Neural crest cell (in vitro differentiated cells): ENCODE measurements at places on chromosomes 1 and 21.
A peak's percentile ranks its signal among the peaks of the same experiment; 100 is the strongest.

- no peak for DNase-seq
Measured at GRCh38 chr1:107643766-107644165, 321.2 kb downstream of the VAV3 start.

DNA sequence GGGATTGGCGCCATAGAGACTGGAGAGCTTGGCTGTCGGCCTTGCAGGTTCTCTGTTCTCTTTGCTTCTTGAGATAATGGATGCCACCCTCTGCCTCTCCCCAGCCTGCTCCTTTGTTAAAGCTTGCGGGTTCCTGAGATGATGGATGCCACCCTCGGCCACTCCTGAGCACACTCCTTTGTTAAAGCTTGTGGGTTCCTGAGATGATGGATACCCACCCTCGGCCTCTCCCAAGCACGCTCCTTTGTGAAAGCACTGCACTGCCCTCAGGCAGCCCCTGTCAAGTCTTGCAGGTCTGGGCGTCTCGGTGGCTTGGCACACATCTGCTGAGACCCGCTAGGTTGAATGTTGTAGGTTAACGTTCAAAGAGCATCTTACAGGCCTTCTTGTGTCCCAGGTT, 76.5 kb downstream of the SCCPDH start:
- DNase-seq = no peak

DNA sequence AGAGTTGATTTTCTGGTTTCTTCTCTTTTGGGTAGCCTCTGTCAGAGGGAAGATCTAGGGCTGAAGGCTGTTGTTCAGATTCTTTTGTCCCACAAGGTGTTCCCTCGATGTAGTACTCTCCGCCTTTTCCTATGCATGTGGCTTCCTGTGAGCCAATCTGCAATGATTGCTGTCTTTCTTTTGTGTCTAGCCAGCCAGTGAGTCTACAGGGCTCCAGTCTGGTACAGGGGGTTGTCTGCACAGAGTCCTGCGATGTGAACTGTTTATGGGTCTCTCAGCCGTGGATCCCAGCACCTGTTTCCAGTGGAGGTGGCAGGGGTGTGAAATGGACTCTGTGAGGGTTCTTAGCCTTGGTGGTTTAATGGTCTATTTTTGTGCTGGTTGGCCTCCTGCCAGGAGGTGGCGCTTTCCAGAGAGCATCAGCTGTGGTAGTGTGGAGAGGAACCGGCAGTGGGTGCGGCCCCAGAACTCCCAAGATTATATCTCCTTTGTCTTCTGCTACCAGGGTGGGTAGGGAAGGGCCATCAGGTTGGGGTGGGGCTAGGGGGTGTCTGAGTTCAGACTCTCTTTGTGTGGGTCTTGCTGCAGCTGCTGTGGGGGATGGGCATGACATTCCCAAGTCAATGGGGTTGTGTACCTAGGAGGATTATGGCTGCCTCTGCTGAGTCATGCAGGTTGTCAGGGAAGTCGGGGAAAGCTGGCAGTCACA, 81.3 kb upstream of the C21orf91 start:
- no peak for DNase-seq

GRCh38 chr1:202834771-202835547, 24.2 kb downstream of the PCAT6 start:
- DNase-seq = no peak

GRCh38 chr21:46374761-46375389, 50.9 kb downstream of the PCNT start:
- no peak for DNase-seq

- no peak for DNase-seq
Measured at GRCh38 chr21:37128076-37128475, 55.0 kb downstream of the TTC3 start.

GRCh38 chr1:89904219-89904980, 83.6 kb downstream of the LRRC8D start:
- no peak for DNase-seq

- peak; percentile 26 for DNase-seq
Measured at GRCh38 chr1:77514921-77515776, 167.3 kb downstream of the ZZZ3 start.

- no peak for DNase-seq
Measured at GRCh38 chr1:34603594-34603993, 151.3 kb upstream of the GJB5 start.

- no peak for DNase-seq
Measured at GRCh38 chr1:209879539-209879938, 51.8 kb downstream of the UTP25 start.

GRCh38 chr1:225738763-225739162, 38.9 kb upstream of the SRP9 start:
- DNase-seq = no peak

GRCh38 chr21:15045017-15045416, 19.8 kb downstream of the NRIP1 start:
- no peak for DNase-seq

GRCh38 chr1:101884621-101885020, 112.1 kb downstream of the OLFM3 start:
- no peak for DNase-seq

- no peak for DNase-seq
Measured at GRCh38 chr1:8352886-8353785, 35.2 kb downstream of the SLC45A1 start.

GRCh38 chr1:115828101-115829022, 12.6 kb downstream of the NHLH2 start:
- peak; percentile 41 for DNase-seq

GRCh38 chr1:43883321-43883720, 50.3 kb upstream of the ARTN start:
- DNase-seq = no peak

- no peak for DNase-seq
Measured at GRCh38 chr1:3363023-3363422, 91.4 kb upstream of the ARHGEF16 start.

DNA sequence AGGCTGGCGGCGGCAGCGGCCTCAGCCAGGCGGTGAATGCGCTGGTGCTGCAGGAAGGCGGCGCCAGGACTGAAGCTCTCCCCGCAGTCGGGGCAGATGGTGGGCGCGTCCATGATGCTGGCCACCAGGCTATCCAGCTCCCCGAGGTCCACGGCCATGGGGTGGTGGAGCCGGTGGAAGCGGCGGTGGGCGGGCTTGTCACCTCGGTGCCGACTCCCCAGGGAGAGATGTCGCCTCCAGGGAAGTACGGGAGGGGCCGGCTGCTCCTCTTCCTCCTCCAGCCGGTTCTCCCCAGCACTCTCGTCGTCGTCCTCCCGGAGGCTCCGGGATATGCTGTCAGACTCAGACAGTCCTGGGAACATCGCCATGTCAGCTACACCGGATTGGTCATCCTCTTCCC, 24.4 kb downstream of the ZNF697 start:
- no peak for DNase-seq

DNA sequence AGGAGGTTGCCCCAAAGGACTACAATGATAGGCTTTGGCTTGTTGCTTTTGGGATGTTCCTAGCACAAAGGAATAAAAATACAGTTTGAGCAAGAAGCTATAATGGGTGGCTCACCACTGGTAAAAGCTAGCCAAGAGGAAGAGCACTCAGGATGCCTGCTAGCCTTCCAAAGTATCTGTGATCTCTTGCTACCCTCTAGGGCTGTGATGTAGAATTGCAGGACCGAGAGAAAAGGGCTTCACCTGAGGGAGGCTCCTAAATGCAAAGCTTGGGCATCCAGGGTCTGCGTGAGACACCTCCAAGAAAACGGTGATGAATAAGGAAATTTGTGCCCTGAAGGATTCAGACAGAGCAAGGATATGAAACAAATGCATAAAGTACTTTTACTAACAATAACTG, 17.7 kb downstream of the IVL start:
- no peak for DNase-seq

GRCh38 chr1:1917304-1917976, 1.6 kb downstream of the TMEM52 start:
- no peak for DNase-seq

DNA sequence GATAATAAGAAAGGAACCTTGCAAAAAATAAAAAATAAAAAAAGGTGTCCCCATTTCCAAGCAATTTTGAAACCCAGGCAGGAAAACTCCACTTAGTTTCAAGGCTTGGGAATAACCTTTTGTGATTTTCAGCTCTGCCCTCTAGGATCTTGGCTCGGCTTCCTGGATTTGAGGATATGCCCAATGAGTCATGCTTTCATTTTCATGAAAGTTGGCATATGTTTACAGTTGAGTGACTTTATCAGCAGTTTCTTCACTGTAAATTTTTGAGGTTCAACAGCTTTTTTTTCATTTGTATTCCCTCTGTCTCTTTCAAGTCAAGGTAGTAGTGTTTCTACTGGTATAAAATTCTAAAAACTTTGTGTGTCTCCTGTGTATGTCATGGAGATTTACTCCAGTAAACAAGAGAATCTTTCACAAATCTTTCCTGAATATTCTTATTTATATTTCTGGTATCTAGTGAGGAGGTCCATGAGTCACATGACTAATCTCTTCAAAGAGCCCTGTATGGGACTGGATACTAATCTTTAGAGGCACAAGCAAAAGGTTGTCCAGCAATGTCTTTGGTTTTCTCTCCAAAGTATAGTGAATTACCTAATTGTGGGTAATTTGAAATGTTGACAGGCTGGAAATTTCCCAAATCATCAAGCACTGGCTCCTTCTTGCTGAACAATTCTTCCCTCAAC, 335.3 kb downstream of the BRINP2 start:
- DNase-seq = no peak

DNA sequence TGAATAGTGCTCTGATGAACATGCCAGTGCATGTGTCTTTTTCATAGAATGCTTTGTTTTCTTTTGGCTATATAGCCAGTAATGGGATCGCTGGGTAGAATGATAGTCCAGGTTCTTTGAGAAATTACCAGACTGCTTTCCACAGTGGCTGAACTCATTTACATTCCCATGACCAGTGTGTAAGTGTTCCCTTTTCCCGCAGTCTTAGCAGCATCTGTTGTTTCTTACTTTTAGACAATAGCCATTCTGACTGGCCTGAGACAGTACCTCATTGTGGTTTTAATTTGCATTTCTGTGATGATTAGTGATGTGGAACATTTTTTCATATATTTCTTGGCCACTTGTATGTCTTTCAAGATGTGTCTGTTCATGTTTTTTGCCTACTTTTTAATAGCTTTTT, 784.5 kb downstream of the USP25 start:
- no peak for DNase-seq

DNA sequence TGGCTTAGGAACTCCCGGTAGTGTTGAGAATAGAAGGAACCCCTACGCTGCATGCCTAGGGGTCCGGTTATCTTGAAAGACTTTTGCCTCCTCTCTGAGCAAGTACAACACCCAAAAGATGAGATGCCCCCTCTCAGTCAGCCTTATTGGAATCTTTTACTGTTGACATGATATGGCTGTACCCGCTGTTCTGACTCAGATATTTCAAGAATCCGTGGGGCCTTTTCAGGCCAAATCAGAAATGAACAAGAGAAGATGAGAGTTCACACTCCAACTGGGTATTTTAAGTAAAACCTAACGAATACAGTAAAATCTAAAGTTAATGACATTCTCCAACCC, 164.2 kb downstream of the PPIAL4G start:
- DNase-seq = no peak

GRCh38 chr1:53391982-53392381, 64.1 kb upstream of the LRP8 start:
- DNase-seq = no peak

GRCh38 chr1:53638360-53639035, 100.5 kb downstream of the GLIS1 start:
- DNase-seq = no peak

GRCh38 chr1:219276049-219276738, 102.5 kb downstream of the LYPLAL1 start:
- no peak for DNase-seq

DNA sequence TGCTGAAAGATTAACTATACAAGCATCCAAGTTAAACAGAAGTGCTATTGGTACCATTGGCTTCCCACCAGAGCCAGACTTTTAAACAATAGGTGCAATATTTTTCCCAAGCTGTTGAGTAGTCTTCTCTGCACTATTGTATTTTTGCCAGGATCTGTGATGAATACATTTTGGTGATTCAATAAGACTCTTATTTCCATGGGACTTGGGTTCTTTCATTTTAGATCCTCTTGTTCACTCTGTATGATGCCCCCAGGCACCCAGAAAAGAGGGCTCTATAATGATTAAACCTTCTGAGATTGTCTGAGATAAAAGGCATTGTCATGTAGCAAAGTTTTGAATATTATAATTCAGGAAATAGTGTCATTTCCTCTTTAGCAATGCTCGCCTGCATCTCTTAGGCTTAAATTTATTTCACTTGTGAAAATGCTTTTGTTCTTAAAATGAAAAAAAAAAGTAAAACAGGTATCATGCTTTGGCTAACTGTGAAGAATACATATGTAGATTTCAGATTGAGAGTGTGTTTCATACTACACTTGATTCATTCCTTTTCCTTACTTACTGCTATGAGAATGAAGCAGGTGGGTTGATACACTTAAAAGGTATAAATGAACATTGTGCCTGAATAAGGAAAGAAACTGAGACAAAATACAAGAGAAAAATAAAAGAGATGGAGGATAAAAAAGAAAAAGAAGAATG, 275.0 kb downstream of the HMCN1 start:
- no peak for DNase-seq

- DNase-seq = no peak
Measured at GRCh38 chr1:29344336-29344735, 108.0 kb downstream of the PTPRU start.

DNA sequence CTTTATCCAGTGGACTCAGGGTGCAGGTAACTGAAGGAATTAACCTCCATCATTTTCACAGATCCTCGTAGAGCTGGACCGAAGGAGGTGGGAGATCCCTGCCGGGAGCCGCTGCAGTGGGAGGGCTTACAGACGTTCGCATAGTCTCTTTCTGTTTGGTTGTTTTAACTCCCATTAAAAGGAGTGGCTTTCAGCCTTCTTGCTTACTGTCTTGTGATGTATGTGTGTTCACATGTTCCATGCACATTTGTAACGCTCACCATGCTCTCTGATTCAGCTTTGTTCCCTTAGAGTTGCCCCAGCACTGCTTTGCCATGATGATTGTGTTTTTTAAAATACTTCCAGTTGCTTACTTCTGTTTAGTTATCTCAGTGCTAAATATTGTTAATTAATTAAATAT, 85.8 kb downstream of the ADARB1 start:
- no peak for DNase-seq

DNA sequence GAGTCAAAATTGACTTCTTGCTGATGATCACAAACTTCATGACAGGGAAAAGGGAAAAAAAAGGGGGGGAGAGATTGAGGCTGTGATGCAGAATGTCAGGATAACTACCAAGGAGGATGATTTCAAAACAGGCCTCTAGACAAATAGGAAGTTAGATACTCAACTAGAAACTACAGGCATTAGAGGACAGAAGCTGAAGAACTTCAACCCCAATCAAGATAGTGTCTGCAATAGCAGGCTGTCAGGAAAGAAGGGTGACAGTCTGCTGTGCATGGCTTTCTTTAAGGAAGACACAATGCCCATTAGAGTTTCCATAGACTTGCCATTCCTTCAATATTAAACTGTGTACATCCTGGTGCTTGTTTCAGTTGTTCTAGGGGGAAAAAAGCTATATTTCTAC, 257.2 kb downstream of the TTLL7 start:
- no peak for DNase-seq

DNA sequence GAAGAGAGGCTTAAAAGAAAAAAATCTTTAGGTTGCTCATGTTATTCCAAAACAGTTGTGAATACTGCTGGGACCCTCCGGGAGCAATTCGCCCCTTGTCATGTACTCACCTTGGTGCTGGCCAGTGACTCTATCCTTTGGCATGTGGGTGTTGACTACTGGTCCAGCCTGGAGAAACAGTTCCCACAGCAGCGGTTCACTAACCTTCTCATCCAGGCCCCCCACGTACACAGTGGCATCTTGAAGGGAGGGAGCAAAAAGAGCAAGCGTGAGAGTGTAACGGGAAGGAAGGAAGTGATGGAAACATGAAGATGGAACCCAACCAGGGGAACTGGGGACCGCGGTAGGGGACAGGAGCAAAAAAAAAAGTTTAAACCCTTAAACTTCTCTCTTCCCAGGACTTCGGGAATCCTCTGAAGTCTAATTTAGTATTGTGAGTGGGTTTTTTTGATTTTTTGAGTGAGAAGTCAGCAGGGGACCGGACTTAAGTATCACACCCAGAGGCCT, 494 bp downstream of the SF3B4 start:
- DNase-seq = no peak
